ENCODE measurements at places on chromosomes 16 and 17. TPM values are rescaled to one million over a fixed set of nuclear protein-coding genes. Genes with fewer than 3 reads are reported as not detected.

Gene MEIOB
- total RNA-seq: not detected

Gene ST6GALNAC2
- total RNA-seq: 104 TPM

Gene GNG13
- not detected for total RNA-seq

Gene TMIGD1
- not detected for total RNA-seq

Gene HBA2
- 11,939 TPM for total RNA-seq

Gene TSPAN10
- total RNA-seq: 0.85 TPM

Gene ASPA
- 41.6 TPM for total RNA-seq

Gene TP53TG3
- total RNA-seq: not detected

Gene KSR1
- total RNA-seq: 82.2 TPM

Gene FNDC8
- total RNA-seq: not detected

Gene KRTAP2-2
- total RNA-seq: not detected

Gene TNFRSF17
- not detected for total RNA-seq

Gene SLC16A5
- 10.5 TPM for total RNA-seq

Gene PPP1R27
- not detected for total RNA-seq

Gene GP2
- 2.8 TPM for total RNA-seq

Data from sciatic nerve (tissue), 2 donors.